ENCODE measurements at places on chromosomes 2 and 18. TPM values are rescaled to one million over a fixed set of nuclear protein-coding genes. Genes with fewer than 3 reads are reported as not detected.
A peak's percentile ranks its signal among the peaks of the same experiment; 100 is the strongest.

The PLCL1 gene
- 16.9 TPM for total RNA-seq

- peaks cover 4% of the 10 kb centered on the region for H3K27me3 ChIP-seq
- no peaks in the 10 kb centered on the region for H3K36me3 ChIP-seq
- no peaks in the 10 kb centered on the region for H3K4me1 ChIP-seq
- H3K27ac ChIP-seq: no peak overlapping the region
- DNase-seq: no peak
- H3K4me3 ChIP-seq: no peak overlapping the region
These were observed 9.0 kb upstream of the CDK15 start for GRCh38 chr2:201797175-201797840.

- no peaks in the 10 kb centered on the region for H3K36me3 ChIP-seq
- H3K4me1 ChIP-seq: no peaks in the 10 kb centered on the region
- H3K27ac ChIP-seq: no peak overlapping the region
- H3K4me3 ChIP-seq: no peak overlapping the region
These were observed 293.4 kb upstream of the MEX3C start for GRCh38 chr18:51490860-51491259.

The C2orf15 gene
- total RNA-seq: 3.2 TPM

The ABCG5 gene
- total RNA-seq: not detected

GRCh38 chr2:73952499-73953446 lies 26.1 kb downstream of the DGUOK start:
- H3K27ac ChIP-seq: no peak overlapping the region
- H3K4me1 ChIP-seq: peaks cover 21% of the 10 kb centered on the region
- H3K27me3 ChIP-seq: no peaks in the 10 kb centered on the region
- DNase-seq: no peak
- peaks cover 46% of the 10 kb centered on the region for H3K36me3 ChIP-seq

DNA sequence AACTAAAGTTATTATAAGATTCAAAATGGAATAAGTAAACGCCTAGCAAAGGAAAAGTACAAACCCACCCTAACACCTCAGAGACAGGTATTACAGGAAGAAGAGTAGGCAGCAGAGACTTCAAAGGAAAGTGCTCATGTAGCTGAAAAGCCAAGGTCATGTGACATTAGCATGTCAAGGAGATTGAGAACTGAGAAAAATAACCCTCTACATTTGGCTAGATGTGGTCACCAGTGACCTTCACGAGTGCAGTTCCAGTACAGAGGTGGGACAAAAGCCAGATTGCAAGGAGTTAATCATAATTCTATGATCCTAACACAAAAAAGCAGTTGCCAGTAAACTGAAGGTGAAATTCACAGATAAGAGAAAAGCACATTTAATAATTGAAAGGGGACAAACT lies 252.7 kb downstream of the ZEB2 start:
- DNase-seq: peak; percentile 5
- H3K36me3 ChIP-seq: no peaks in the 10 kb centered on the region
- H3K27ac ChIP-seq: no peak overlapping the region
- H3K4me3 ChIP-seq: no peak overlapping the region
- H3K27me3 ChIP-seq: no peaks in the 10 kb centered on the region

Measured in CD4-positive, alpha-beta memory T cell (primary cell).